ENCODE measurements at places on chromosomes 7 and 10. TPM values are rescaled to one million over a fixed set of nuclear protein-coding genes. Genes with fewer than 3 reads are reported as not detected.

FAM25G gene
- total RNA-seq: not detected

RNF32 gene
- total RNA-seq: 2.0 TPM

DNA sequence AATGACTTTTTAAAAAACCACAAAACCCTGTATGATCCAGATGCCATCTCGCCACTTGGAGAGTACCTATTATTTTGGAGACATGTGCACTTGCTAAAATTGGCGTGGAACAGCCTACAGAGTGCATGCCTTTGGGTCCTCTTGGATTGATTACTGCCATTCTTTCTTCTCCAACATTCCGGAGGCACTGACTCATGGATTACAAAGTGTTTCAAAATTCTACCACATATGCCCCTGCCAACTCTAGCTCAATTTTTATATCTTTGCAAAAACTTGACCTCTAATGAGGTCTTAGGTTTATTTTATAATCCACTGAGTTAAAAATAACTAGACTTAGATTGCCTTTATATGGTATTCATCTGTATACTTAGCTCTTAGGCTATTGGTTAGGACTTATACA is 55.8 kb upstream of the KIF5B start:
- DNase-seq: no peak

DNA sequence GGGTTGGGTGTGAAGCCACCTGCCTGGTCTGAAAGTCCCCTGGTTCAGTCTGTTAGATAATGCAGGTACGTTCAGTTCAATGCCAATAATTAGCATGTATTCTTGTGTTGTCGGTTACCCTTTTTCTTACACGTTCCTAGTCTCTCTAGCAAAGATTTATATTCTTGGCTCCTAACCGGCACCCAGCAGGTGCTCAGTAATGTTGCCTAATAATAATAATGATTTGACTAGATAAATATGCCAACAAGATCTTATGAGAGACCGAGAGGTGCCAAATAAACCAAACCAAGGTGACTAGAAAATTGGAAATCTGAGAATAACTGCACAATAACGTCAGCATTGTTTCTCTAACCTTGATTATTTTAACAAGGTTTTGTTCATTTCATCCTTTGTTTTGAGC is 1.1 kb upstream of the SMIM30 start:
- DNase-seq: no peak

GRCh38 chr7:44411306-44411705 is 79.2 kb downstream of the NUDCD3 start:
- no peak for DNase-seq

- no peak for DNase-seq
Measured at GRCh38 chr10:7157091-7157490, 253.7 kb downstream of the SFMBT2 start.

SFXN3 gene
- total RNA-seq: 123 TPM

GRCh38 chr7:44149571-44150465 is 8.7 kb upstream of the MYL7 start:
- no peak for DNase-seq

- no peak for DNase-seq
Measured at GRCh38 chr10:68330852-68331454, 911 bp upstream of the HNRNPH3 start.

GRCh38 chr10:133009218-133009950 is 67.0 kb upstream of the CFAP46 start:
- no peak for DNase-seq

DNA sequence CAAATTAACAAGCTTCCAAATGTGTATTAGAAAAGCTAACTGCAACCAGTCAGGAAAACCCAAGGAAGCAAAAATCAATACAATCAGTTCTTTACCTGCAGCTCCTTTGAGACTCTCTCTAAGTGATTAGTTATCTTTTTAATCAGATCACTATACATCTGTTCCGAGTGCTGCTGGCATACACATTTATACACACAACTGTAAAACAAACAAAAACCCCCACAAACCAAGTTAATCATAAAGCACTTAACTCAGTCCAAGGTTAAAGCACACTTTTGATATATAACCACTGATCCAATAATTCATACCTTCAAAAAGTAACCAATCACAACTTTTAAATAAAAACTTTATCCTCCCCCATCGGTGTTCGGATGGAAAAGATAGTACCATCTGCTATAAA is 25.6 kb downstream of the CACUL1 start:
- DNase-seq: no peak

DNA sequence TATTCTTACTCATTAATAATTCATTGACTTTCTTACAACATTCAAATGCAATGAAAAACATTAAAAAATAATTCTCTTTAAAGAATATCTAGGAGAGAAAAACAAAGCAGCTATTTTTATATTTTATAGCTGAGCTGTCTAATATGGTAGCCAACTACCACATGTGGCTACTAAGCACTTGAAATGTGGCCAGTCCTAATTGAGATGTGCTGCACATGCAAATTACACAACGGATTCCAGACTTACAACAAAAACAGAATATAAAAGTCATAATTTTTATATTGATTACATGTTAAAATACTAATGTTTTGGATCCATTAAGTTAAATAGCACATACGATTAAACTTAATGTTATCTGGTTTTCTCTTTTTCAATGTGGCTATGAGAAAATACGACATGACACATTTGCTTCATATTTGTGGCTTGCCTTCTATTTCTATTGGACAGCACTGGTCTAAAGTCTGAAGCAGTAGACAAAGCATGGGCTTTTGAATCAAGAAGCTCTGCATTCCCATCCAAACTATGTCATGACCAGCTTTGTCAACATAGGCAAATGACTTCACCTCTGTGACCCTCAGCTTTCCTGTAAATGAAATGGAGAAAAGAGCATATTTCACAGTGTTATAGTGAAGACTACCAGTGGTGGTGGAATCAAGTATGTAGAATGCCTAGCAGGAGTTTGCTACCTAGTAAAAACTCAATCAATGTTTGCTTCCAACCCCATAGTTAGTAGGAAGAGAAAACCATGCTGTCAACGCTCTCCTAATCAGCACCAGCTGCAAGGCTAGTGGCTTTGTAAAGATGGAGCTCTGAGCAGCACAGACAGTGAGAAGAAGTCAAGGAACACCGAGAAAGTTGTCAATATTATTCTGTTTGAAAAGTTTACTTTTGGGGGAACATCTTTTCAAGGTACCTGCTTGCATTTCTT is 37.1 kb upstream of the GDF10 start:
- no peak for DNase-seq

ASZ1 gene
- not detected for total RNA-seq

- DNase-seq: no peak
Measured at GRCh38 chr10:86261941-86262687, 104.5 kb downstream of the GRID1 start.

GRCh38 chr7:126079581-126079980 is 1150.0 kb upstream of the POT1 start:
- DNase-seq: no peak

RARRES2 gene
- not detected for total RNA-seq

- DNase-seq: no peak
Measured at GRCh38 chr10:30285970-30286369, 63.1 kb downstream of the MTPAP start.

DNA sequence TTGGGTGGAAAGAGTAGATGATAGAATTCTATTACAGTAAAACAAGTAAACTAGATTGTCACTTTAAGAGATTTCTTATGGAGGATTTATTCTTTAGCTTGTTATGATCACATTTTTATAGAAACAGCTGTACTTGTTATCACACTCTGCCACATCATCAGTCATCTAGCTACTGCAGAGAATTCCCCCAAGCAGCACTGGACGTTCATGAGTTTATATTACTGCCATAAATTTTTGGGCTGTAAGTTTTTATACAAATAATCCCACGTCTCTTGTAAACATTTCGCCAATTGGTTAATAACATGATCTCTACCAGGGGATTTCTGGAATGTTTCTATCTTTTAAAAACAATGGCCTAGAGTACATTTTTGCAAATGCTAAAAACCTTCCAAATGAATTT is 238.8 kb downstream of the POLR1F start:
- no peak for DNase-seq

GRCh38 chr7:48660306-48660870 is 264.0 kb upstream of the CDC14C start:
- DNase-seq: no peak

DNA sequence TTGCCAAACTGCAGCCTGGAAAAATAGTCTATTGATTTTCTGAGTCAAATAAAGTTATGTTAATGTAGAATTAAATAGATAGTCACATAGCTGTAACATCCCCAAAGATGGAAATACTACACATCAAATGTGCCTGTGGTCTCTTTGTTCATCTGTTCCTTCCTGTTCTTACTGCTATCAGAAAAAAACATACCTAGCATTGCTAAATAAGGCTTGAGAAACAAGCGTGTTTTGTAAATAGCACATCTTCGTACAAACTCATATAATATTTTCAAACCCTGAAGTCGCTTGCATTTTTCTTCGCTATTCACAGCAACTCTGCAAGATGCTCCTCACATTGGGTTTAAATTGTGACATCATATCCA is 116.1 kb downstream of the KLF6 start:
- no peak for DNase-seq

TFR2 gene
- total RNA-seq: 6.2 TPM

MEPCE gene
- total RNA-seq: 57.3 TPM

- DNase-seq: peak; percentile 51
Measured at GRCh38 chr7:36287371-36288241, 102.1 kb upstream of the ANLN start.

DNA sequence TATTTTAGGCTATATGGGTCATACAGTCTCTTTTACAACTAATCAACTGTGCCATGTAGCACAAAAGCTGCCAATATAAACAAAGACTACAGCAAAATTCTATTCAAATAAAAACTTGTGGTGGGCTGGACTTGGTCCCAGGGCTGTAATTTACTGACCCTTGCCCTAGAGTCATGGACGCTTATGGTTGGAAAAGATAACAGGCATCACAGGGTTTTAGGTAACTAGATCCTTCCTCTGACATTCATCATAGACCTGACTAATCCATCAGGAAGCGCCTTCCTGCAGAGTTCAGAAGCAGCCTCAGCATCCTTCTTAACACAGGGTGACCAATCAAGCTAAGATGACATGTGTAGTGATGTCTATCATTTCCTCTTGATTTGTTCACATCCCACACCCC is 40.2 kb upstream of the GPAM start:
- DNase-seq: no peak

DNA sequence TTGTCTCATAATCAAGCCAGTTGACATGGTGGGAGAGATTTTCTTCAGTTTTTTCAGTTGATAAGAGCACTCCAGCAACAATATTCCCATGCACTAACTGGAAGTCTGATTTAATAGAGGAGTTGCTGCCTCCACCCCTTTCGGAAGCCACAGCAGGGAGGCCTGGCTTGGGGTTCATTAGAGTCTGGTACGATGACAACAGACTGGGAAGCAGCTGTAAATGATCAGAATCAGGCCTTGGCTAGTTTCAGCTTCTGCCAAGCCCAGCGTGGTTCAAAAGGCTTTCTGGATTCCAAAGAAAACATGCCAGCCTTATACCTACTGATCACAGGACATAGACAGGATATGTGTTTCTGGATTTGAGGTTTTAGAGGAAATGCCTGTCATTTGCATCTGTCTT is 274.0 kb downstream of the CSTF2T start:
- no peak for DNase-seq

GRCh38 chr7:48089046-48090003 is at the start of gene UPP1:
UPP1 (plus strand) TSS chr7:48089265; CDS start chr7:48094784, 5,519 bp downstream.
- peak; percentile 91 for DNase-seq

CAMK2B gene
- not detected for total RNA-seq

PHF14 gene
- total RNA-seq: 32.2 TPM

DNA sequence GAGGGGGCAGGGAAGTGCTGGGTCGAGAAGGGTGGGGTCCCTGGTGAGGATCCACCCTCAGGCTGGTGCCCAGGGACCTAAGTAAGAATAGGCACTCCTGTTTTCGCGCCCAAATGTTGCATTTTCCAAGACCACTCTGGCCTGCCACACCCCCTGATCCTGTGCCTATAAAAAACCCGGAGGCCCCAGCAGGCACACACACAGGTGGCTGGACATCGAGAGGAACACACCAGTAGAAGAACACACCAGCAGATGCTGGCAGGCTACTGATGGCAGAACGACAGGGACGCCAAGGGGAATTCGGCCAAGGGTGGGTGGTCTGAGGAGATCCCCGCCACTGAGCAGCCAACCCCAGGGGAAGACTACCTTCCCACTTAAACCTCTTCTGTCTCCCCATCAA is 633.9 kb upstream of the POT1 start:
- DNase-seq: no peak

DYNC1I1 gene
- not detected for total RNA-seq
